ENCODE measurements at places on chromosomes 3 and 15.

DNA sequence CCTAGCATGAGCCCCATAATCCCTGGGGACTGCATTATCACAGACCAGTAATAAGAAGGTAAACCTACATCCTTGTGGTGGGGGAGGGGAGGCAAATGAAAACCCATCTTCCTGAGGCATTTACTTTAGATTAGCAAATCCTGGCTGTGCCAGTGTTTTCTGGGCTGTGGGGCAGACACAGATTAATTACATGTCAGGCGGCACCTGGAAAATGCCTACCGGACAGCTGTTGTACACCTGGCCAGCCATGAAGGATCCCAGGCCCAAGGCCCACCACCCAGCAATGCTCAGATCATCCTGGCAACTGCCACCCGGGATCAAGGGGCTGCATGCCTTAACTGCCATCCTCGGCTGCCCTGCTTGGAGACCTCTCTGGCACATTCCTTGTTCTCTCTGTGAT lies 59.1 kb upstream of the RASA2 start:
- no peak for DNase-seq

DNA sequence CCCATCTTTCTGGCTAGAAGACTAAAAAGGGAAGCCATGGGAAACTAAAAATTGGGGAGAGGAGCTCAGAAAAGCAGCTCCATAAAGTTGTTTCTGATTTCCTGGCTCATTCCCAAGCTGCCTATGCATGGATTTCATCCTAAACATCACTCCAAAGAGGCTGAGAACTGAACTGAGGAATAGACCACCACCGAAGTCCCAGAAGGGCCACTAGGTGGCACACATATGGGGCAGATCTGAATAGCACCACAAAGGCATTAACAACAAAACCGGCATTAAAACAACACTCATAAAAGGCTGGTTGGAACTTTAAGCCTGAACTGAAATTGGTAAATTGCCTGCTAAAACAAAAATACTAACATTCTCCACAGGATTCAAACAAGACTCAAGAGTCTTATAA lies 106.3 kb downstream of the PLD1 start:
- DNase-seq, result no peak

- no peak for DNase-seq
These were observed 91.0 kb downstream of the XXYLT1 start for GRCh38 chr3:195179776-195180489.

DNA sequence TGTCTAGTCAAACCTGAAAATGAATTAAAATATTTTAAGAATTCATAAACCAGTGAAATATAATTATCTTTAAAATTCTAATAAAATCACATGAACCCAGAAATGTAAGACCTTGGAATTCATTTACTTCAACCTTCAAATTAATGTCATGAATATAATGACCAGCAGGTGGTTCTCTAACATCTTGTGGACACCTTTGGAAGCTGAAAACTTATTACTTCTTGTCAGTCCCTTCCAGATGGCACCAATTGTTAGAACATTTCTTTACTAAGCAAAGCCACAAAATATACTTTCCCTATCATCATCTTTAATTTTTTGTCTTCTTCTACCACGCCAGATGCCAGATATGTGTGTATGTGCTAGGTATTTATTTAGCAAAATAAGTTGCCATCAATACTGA lies 240.0 kb downstream of the MBNL1 start:
- no peak for DNase-seq

All from T follicular helper cell (primary cell).